ENCODE measurements at places on chromosomes 6 and 20.

DNA sequence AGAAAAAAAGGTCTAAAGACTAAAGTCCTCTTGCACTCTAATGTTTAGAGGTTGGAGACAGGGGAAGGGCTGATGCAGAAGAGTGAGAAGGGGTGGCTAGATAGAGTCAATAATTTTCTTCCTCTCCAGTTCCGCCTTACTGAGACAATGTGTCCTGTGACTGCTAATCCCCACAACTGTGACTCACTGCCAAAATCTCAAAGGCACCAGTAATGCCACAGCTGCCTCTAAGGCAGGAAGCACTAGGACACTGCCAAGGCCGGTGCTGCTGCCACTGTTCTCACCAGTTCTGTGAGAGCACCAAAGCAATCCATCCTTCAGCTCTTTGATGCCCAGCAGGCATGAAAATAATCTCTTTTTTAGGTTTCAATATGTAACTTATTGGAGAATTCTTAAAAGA lies 701.9 kb upstream of the MAP3K7 start:
- no peak for DNase-seq

GRCh38 chr20:23165307-23165750 lies 79.2 kb upstream of the CD93 start:
- no peak for DNase-seq

GRCh38 chr6:132021552-132022375 lies 70.6 kb upstream of the CCN2 start:
- DNase-seq: no peak

DNA sequence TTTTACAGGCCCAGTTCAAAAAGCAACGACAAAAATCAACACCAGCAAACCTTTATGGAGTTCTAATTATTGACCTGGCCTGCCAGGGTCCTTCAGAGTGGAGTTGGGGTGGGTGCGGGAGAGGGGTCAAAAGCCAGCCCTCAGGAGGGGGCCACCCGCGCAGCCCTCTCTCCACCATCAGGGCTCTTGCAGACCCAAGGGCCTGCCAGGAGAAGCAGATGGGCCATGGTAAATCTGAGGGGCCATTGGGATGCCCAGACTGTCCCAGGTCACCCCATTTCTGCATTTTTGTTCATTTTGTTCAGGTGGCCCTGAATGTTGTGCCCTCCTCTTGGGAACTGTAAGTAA lies 88.4 kb downstream of the DHX35 start:
- no peak for DNase-seq

GRCh38 chr6:76466286-76466685 lies 393.8 kb upstream of the IMPG1 start:
- DNase-seq: no peak

GRCh38 chr6:165118736-165119135 lies 190.7 kb downstream of the C6orf118 start:
- DNase-seq: no peak

DNA sequence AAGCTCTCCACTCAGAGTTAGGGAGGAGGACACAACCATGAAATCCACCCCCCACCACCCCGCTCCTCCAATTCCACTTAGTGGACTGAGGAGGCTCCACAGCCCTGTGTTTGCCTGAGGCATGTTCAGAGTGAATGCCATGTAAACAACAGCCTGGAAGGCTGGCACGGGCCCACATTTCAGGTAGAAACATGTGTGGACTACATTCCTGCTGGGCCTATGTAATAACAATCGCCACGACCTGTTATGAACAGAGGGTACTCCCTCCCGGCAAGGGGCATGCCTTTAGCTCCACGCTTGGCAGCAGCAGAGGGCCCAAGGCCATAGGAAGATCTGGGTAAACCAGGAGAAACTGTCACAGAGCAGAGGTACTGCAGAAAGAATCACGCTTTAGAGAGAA lies 65.5 kb downstream of the ISM1 start:
- DNase-seq: no peak

DNA sequence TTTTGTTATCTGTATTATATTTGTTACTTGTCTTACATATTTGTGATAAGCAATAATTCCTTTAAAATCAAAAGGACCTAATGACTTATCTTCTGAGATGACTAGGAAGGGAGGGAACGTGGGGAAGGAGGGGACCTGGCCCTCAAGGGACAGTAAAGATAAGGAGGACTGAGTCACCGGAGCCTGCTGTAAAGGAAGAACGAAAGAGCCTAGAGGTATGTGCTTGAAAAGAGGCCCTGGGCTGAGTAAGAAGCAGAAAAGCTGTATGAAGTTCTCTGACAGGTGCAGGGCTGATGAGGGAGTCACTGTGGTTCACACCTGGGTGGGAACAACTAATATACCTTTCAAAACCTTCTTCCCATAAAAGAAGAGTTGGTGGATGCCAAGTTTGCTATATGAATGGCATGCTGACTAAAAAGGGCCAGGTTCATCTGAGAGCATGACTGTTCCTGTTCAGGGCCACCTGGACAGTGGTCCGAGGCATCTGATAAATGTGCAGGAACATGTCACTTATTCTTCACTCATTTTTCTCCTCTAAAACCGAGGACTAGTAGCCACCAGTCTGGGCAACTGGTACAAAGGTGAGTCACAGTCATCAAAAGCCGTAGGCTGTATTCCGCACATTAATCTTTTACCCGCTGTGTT lies 111.3 kb downstream of the TNFAIP3 start:
- no peak for DNase-seq

GRCh38 chr6:138830248-138830647 lies 34.4 kb downstream of the ECT2L start:
- DNase-seq: no peak

DNA sequence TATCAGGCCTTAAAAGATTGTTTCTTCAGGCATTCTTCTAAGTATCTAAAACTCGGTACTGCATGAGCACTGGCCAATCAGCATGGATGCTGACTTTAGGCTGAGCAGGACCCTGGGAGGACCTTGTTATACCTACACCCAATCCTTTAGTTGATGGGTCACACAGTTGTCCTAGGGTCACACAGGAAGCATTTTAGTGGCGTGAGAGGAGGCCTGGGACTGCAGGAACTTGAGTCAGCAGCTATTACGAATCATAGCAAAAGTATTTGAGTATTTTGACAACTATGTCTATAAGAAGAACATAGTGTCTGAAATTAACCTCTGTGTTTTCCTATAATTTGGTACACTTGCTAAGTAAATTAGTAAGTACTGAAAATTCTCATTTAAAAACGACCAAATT lies 741.4 kb downstream of the HACE1 start:
- no peak for DNase-seq

GRCh38 chr20:2817891-2818595 lies 1.9 kb downstream of the TMEM239 start:
- no peak for DNase-seq

GRCh38 chr6:33992191-33992590 lies 153.7 kb downstream of the GRM4 start:
- DNase-seq: no peak

GRCh38 chr6:155528982-155529453 lies 73.4 kb upstream of the NOX3 start:
- no peak for DNase-seq

Measured in NCI-H2081 treated with DMSO at 0.1 percent for 48 hours (cell line).